Activated CD8-positive, alpha-beta T cell treated with anti-CD3 and anti-CD28 coated beads, Interleukin-2, amount 10 ng/mL, durations not matched to agents 7 days and 5 days (primary cell): ENCODE measurements at places on chromosomes 1 and 21.

DNA sequence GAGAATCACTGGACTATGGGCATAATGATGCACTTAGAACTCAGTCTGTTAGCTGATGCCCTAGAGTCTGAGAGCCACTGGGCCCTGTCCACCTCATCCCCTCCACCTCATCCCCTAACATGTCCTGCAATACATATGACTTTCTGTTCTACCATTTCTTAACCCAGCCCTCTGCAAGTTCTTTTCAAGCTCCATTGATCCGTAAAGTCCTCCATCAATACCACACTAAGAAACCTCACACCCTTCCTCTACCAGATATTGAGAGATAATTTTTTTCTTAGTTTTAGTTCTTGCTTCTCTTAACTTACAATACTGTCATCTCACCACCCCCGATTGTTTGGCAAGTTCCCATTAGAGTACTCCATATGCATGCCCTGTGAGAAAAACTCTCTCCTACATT is 22.1 kb downstream of the FCRL4 start:
- no peak for DNase-seq

DNA sequence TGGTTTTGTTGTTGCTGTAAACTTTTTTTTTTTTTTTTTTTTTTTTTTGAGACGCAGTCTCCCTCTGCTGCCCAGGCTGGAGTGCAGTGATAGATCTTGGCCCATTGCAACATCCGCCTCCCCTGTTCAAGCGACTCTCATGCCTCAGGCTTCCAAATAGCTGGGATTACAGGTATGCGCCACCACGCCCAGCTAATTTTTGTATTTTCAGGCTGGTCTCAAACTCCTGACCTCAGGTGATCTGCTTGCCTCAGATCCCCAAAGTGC is 78.9 kb upstream of the SLC45A1 start:
- DNase-seq, result no peak

DNA sequence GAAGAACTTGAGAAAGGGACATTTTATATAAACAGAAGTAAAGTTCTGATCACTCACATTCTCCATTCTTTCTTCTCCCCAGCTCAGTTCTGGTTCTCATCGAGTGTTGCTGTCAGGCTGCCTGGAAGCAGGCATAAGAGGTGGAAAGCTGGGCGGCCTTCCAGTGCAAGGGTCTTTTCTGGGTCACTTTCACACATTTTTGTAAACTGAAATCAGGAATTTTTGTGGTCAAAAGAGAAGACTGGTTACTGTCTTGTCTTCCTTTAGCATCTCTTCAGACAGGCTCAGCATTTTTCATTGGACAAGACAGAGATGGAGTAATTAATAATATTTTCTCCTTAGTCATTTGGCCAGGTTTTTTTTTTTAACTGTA is 93.7 kb downstream of the CTH start:
- no peak for DNase-seq

- no peak for DNase-seq
Observed at GRCh38 chr1:234697015-234697414, 87.0 kb upstream of the IRF2BP2 start.

DNA sequence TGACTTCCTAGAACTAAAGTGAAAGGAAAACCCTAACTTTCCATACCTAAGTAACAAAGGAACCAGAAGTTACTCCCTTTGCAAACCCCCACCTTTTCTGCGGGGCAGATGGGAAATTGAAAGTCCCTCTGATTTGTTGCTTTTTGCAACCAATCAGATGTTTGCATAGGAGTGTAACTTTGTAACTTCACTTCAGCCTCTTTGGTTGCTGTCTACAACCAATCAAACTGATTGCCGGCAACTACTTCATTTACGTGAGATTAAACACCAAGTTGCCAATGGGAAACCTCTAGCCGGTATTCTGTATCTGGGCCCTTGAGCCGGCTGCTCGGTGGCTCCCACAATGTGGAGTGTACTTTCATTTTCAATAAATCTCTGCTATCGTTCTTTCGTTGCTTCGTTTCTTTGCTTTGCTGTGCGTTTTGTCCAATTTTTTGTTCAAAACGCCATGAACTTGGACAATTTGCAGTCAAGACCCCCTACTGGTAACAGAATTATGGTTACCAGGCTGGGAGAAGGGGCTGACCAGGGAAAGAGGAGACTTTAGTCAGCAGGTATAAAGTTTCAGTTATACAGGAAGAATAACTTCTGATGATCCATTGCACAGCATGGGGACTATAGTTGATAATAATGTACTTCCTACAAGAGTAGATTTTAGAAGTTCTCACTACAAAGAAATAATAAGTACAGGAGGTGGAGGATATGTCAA is 69.2 kb upstream of the RGS2 start:
- no peak for DNase-seq

- DNase-seq, result no peak
Observed at GRCh38 chr1:40421431-40422384, 28.6 kb upstream of the ZFP69B start.

- DNase-seq, result no peak
Observed at GRCh38 chr1:53594391-53595180, 135.4 kb downstream of the DMRTB1 start.

DNA sequence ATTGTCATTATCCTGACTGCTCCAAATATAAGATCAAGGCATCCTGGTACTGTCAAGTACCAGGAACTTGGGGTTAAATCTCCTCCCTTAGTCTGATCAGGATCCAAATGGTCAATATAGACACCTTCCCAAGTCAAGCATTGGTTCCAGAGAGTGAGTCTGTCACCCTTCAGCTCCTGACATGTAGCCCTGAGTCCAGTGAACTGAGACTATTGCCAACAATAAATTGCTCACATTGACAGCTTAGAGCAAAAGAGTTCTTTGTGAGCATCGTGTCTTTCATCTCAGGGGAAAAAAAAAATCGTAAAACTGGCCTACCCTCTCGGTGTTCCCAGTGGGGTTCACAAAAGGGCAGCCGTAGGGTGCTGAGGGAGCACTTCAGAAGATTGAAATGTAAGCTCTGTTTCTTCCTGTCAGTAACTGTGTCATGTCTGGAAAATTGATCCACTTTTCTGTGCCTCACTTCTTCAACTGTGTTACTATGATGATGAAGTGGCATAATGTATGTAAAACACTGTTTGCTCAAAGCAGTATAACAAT is 228.5 kb downstream of the KCNH1 start:
- no peak for DNase-seq

DNA sequence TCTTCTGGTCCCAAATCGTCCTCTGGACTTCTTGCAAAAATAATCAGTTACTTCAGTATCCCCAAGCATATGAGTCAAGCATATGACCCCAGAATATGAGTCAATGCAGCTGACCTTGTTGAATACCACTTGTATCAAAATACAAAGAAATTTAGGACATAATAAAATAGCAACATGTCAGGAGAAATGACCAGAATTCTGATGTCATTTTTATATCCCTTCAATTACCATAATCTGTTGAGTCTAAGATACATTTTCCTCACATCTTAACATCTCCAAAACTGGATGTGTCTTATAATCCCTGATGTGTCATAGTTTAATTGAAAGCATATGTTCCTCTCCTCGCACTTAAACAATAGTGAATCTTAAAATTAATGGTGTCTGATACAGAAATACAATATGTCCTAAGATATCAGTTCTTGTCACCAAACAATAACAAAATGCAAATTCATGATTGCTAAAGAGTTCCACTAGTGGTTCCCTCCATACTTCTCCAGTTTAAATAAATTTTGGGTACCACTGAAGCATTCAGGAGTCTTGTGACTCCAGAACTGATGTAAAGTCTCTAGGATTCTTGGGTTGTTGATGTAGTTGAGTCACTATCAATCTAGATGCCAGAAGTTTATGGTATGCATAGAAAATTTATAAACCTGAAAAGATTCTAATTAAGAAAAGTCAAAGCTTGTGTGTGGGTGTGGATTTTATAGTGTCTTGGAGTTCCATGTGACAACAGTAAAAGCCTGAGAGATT is 41.8 kb downstream of the KIFAP3 start:
- no peak for DNase-seq

GRCh38 chr1:199858856-199859255 is 168.7 kb upstream of the NR5A2 start:
- no peak for DNase-seq

GRCh38 chr21:36076878-36077655 is 7.2 kb downstream of the CBR1 start:
- DNase-seq, result no peak

- no peak for DNase-seq
Observed at GRCh38 chr1:231921646-231922345, 295.2 kb downstream of the DISC1 start.

DNA sequence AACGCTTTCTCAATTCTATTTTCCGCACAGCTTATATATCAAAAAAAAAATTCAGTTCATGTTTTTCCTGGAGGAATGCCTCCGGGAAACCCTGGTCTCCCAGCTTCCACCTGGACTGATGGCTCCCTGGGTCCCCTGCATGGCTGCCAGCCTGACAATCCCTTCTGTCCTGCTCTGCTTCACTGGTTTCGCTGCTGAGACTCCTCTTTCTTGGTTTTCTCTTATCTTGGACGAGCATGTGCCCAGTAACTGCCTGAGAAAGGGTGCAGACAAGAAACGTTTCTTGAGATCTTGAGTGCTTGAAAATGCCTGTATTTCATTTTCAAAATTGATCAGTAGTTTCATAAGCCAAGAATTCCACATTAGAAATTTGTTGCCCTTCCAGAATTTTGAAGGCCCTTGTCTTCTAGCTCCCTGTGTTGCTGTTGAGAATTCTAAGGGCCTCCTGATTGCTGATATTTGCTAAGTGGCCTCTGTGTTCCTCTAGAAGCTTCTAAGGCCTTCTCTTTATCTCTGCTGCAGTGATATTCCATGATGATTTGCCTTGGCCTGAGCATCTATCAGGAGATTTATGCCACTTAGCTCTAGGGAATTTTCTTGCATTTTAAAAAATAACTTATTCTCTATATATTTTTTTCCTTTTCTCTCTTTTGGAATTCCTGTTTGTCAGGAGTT is 44.7 kb downstream of the ETS2 start:
- DNase-seq, result no peak

DNA sequence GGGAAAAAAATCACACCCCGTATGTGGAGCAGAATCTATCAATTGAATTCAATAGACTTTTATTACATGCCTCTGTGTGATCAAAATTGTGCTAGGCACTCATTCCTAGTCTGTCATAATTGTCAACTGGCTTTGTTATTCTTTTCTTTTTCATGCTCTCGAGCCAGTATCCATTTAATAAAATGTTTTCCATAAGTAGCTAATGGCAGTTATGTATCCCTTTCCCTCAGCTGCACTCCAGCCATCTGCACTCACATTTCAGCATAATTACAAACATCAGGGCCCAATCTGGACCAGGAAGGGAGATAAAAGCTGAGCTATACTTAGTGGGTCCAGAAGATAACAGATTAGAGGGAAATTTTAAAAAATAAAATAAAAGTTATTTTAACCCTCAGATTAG is 15.9 kb downstream of the RGS5 start:
- DNase-seq, result no peak

GRCh38 chr1:81550753-81551152 is 250.0 kb upstream of the ADGRL2 start:
- DNase-seq, result no peak

- DNase-seq, result no peak
Observed at GRCh38 chr1:12598974-12599373, 19.0 kb downstream of the DHRS3 start.

DNA sequence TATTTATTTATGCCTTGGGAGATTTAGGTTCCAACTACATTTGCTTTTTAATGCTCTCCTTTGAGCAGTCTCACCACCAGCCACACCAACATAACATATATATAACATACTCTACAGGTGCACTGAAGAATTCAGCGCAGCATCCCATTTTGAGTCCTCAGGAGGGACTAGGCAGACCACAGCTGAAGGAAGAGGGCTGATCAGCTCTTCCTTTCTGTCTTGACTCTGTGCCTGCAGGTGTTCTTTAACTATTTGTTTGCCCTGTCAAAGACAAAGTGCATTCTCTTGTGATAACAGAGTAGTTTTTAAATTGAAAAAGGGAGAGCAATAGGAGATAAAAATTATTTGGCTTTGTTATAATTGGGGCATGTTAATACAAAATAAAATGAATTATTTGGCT is 17.0 kb downstream of the HIPK1 start:
- DNase-seq, result no peak

DNA sequence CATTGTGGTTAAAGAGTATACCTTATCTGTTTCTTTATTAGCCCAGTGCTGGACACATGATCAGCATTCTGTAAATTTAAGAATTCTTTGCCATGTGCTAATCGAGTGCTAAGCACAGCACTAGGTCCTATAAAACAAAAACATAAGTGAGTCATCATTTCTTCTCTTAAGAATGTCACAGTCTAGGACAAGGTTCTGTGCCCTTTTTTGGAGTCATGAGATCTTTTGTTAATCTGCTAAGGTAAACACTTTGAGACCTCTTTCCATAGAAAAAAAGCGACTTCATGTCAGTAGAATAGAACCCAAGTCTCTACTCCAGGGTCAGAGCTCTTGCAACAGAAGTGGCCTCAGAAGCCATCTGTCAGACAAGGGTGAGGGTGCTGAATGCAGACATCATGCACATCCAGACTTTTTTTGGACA is 70.0 kb upstream of the NFIA start:
- no peak for DNase-seq

DNA sequence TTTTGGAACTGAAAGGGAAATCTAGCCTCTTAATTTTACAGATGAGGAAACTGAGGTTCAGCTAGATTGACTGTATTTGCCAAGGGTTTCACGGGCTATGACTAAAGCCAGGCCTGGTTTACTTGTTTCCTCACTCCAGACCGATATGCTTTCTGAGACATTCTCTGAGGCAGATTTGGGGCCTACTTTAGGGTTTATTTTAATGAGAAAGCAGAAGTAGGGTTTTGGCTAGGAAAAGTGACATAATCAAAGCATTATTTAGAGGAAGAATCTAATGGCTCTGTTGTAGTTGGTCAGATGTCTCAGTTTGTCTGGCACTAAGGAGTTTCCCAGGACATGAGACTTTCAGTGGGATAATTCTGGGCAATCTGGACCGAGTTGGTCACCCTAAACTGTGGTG is 1.5 kb upstream of the RPTN start:
- DNase-seq, result no peak

GRCh38 chr1:10615932-10616671 is 141.4 kb downstream of the PEX14 start:
- no peak for DNase-seq

GRCh38 chr1:201849372-201850052 is 20.6 kb downstream of the IPO9 start:
- DNase-seq, result no peak

- no peak for DNase-seq
Observed at GRCh38 chr21:44286086-44286715, 525 bp downstream of the AIRE start.
